ENCODE measurements at places on chromosomes 12 and 14.

GRCh38 chr14:97283426-97283825 is 486.2 kb downstream of the VRK1 start:
- no peak for DNase-seq

DNA sequence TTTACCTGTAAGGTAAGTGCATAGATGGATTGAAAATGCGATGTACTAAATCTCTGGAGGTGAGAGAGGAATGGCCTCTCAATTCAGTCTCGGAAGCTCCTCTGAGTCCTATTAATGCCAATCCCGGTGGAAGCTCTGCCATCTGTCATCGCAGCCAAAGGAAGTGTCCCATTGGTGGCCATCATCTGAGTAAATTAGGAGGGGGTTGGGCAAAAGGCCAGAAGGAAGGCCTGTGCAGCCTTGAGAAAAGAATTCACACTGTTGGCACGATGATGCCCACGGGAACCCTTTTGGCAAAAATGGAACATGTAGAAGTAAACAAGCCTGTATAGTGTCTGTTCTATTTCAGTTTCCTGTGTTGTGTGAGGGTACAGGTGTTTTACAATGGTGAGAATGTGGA is 494.8 kb downstream of the NELL2 start:
- peak; percentile 31 for DNase-seq

- no peak for DNase-seq
Measured at GRCh38 chr12:43066471-43066870, 476.9 kb upstream of the PRICKLE1 start.

GRCh38 chr14:101235335-101236103 is 325.8 kb upstream of the DIO3 start:
- no peak for DNase-seq

DNA sequence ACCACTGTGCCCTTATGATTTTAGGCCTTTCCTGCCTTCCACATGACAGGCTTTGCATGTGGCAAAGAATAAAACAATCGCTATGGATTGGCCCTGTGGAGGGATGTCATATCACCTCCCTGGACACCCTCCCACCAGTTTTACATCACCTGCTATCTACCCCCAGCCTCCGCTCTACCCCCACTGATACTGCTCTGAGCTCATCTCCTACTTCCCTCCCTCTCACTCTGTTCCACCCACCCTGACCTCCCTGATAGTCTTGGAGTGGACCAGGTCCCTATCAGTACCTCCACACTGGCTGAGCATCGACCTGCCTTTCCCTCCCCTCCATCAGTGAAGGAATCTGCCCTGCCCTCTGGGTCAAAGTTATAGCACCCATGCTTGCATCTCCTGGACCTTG is 91.8 kb upstream of the FOXN3 start:
- no peak for DNase-seq

DNA sequence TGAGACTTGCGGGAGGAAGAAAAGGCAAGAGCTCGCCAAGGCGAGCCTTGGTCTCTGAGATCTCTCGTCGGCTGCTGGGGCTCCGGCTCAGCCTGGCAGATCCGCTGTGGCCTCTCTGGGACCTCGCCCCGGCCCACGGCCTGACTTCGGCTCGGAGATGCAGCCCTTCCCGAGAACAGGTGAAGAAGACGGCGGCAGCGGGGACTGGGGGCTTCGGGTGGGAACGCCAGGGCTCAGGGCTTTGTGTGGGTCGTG is 6.0 kb upstream of the HOXC9 start:
- no peak for DNase-seq

GRCh38 chr14:66507181-66507721 is 696 bp upstream of the GPHN start:
- peak; percentile 66 for DNase-seq

DNA sequence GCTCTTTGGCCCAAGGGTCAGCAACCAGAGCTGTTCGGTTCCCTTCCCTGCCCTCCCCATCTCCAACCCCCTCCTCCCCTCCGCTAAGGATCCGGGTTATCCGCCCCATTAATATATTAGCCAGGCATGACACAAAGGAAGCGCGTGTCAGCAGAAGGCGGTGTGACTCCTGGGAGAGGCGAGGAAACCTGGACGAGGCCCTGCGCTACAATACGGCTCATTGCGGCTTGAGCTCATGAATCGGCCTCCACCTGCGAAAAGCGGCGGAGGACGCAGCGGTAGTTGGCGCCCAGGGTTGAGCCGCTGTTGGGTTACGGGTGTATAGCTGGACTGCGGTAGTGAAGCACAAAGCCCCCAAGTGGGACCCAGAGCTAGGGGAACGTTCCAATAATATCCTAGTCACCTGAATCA is 9.9 kb downstream of the FOXA1 start:
- DNase-seq: no peak

DNA sequence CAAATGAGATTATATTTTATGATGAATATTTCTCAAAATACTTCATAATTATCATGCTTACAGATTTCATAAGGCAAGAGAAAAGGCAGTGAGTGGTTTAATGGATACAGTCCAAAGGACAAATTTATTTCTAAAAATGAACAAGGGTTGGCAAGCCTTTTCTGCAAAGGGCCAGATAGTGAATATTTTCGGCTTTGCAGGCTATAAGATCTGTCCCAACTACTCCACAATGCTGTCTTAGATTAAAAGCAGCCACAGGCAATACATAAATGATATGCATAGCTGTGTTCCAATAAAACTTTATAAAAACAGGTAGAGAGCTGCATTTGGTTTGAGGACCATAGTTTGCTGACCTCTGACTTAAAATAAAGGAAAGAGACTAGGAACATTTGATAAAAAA is 42.9 kb upstream of the STK38L start:
- no peak for DNase-seq

- DNase-seq: no peak
Measured at GRCh38 chr12:46800160-46800559, 25.6 kb downstream of the SLC38A4 start.

DNA sequence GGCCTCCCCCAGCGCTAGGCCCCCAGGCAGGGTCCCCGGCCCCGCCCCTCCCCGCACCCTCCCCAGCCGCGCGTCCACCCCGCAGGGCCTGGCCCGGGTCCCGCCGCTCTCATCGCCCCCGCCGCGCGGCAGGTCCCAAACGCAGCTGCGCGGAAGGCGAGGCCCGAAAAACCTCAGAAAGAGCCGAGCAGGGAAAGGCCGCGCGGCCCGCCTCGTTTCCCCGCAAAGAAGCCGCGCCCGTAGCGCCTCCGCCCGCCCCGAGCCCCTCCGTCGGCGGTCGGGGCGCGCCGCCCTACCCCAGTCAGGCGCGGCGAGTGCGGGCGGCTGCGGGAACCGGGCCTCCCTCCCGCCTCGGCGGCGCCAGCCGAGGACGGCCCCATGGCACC is 324 bp downstream of the POLE start:
- no peak for DNase-seq

DNA sequence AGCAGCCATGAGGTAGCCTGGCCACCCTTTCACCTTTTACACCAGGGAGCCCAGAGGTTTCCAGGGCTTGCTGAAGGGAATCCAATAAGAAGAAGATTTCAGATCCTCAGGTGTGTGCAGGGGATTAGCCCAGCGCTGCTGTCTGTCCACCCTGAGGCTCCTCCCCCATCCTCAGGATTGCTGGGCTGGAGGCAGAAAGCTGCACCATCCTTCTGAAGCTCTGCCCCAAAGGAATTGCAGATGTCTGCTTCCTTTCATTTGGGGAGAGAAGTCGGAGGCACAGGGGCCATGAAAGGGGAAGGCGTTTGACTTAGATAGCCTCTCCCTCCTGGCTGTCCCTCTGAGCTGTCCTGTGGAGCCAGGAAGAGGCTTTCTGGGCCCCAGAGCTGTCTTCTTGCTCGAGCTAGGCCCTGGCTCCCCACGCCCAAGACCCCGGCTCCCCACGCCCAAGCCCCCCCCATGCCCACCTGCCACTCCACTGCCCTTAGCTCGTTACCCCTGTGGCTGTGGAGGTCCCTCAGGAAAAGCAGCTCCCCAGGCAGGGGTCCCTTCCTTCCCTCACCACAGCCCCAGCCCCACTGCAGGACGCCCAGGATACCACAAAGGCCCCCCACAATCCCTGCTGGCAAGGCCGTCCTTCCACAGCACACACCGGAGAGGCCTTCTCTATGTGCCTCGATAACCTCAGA is 359.0 kb downstream of the CACNA1C start:
- DNase-seq: no peak

DNA sequence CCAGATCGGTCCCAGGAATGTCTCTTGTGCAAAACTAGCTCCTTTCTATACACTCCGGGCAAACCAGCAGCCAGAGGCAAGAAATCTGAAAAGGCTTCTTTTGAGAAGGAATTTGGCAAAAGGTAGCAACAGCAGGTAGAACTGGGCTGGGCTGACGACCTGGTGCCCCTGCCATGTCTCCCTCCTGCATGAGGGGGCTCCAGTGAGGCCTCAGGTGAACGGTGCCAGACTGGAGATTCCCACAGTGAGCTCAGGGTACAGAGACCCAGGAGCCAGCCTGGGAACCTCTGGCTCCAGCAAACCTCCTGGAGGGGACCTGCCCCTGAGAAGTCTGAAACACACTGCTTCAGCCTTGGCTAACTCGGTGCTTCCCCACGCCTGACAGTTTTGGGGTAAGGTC is 10.8 kb downstream of the ITPK1 start:
- no peak for DNase-seq

- DNase-seq: no peak
Measured at GRCh38 chr12:104218935-104219334, 3.4 kb downstream of the TXNRD1 start.

DNA sequence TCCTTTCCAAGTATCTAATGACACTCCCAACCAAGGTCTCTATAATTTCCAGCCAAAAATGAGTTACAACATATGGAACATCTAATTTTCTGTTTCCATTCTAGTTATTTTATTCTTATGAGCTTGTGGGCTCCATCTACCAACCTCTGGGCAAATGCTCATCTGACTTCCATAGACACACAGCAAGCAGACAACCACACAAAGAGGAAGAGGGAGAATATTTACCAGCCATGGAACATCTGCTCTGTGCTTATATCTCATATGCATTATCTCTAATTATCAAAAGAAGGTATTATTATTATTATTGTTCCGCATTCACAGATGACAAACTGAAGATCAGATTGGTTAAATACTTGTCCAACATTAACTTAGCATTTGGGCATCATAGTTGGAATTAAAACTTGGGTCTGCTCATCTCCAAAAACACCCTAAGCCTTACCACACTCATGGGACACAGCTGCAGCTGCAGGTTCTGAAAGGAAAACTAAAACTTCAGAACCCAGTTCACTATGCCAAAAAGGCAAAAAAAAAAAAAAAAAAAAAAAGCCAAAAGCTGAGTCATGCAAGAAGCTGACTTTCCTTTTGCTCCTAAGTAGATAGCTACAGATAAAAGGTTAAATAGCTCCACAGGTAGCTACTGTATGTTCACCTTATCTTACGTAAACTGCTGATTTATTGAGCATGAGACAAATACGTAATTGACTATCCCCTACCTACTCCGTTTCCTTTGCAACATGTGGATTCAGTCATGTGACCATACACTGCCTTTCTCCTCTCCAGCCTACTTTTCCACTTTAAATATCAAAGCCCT is 23.6 kb upstream of the TCL1B start:
- DNase-seq: no peak

DNA sequence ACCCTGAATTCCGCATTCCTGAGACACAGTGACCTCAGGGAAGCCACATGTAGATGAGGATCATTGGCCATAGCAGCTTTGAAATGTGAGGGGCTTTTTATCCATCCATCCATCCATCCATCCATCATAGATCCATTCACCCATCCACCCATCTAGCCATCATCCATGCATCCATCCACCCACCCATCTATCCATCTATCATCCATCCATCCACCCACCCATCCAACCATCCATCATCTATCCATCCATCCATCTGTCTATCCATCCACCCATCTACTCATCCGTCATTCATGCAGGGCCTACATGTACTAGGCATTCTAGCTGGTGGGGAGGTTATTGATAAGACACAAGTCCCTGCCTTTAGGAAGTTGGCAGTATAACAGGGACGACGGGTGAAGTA is 27.9 kb upstream of the CEBPE start:
- DNase-seq: no peak

- DNase-seq: no peak
Measured at GRCh38 chr12:13194401-13195110, 2.0 kb upstream of the EMP1 start.

DNA sequence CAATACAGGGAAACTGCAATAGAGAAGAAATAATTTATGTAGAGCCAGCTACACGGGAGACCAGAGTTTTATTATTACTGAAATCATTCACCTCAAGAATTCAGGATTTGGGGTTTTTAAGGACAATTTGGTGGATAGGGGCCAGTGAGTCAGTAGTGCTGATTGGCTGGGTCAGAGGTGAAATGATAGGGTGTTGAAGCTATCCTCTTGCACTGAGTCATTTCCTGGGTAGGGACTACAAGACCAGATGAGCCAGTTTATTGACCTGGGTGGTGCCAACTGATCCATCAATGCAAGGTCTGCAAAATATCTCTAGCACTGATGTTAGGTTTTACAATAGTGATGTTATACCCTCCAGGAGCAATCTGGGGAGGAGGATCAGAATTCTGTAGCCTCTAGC is 486.3 kb downstream of the LRIG3 start:
- no peak for DNase-seq

DNA sequence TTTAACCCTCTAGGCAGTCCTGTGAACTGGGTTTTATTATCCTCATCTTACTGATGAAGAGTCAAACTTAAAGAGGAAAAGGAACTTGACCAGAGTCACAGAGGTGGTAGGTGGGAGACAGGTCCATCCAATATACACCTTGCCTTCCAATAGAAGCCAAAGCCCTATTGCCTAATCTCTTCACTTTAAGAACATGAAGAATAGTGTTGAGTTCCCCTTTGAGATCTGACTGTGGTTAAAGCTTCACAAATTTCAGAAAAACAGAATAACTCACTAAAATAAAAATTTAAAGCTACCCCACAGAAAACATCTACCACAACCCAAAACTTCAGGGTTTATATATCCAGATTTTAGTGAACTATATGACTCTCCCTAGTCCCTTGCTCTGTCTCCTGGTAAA is 115.4 kb downstream of the ETV6 start:
- DNase-seq: no peak

- DNase-seq: no peak
Measured at GRCh38 chr12:102439426-102440405, 40.6 kb downstream of the IGF1 start.
